ENCODE measurements at places on chromosomes 1 and 21.

- no peak for DNase-seq
These were observed 7.4 kb upstream of the KCNN3 start for GRCh38 chr1:154877370-154877974.

DNA sequence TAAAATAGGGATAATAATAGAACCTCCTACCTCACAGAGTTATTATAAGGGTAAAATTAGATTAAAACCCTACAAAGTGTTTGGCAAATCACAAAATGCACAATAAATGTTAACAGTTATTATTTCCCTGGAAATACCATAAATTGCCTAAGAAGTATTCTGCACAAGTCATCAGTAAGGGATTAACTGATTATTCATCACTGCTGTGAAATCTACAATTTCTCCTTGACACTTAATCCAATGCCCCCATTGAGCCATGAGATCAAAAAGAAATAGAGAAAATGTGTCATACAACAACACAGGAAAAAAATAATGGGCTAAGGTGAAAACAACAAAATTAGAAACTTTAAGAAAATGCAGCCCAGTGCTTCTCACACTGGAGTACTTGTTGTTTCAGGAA is 6.7 kb upstream of the SEC16B start:
- no peak for DNase-seq

- DNase-seq: no peak
These were observed 79.2 kb downstream of the OLIG1 start for GRCh38 chr21:33149181-33149580.

DNA sequence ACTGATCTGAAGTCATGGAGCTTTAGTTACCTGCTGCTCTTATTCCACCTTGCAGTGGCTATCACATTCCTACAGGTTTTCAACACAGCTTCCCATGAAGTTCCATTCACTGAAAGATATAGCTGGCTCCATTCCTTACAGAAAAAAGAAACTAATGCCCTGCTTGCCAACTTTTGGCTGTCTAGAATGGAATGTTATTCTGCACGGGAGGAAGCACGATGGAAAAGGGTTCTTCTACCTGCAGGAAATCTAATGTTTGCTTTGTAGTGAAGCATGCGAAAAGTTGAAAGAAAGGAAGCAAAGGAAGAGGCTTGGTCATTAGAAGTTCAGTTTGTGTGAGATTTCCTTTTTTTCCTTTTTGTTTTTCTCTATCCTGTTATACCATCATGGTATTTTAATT is 32.6 kb downstream of the GIPC2 start:
- no peak for DNase-seq

DNA sequence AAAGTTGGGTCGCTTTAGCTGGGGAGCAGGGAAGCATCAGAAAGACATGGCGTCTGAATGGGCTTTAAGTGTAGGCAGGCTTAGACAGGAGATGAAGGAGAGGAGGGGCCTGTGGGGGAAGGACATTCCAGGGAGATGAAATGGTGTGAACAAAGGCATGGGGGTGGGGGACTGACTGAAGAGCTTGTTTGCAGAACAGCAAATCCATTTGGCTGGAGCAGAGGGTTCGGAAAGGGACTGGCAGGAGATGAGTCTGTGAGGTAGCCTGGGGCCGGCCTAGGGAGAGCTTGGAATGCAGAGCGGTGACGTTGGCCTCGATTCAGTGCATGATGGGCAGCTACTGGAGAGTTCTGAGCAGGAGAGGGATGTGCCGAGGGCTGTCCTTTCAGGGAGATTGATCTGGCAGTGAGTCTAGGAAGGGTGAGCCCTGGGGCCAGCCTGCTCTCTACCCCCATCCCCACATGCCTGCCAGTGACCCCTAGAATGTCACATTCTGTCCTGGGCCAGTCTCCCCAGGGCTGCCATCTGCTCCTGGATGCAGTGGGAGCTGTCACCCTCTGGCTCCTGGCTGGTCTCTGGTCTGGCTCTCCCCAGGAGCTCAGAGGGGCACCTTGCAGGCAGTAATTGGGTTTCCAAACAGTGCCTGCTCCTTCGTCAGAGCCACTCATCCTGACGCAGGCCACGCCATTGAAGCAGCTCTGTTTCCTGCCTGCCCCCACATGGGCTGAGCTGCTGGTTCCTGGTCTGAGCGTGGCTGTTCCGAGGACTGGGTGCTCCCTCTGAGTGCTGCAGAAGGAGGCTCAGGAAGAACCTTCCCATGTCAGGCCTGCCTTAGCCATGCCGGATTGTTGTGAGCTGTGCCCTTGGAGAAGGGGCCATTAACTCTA is 22.3 kb upstream of the TMEM222 start:
- no peak for DNase-seq

Measured in stimulated activated CD4-positive, alpha-beta T cell treated with anti-CD3 and anti-CD28 coated beads, Interleukin-1b, Interleukin-23, amount 100 ng/mL, for 4 hours (primary cell).